AG08396 (cell line): ENCODE measurements at places on chromosomes 11 and 22.

DNA sequence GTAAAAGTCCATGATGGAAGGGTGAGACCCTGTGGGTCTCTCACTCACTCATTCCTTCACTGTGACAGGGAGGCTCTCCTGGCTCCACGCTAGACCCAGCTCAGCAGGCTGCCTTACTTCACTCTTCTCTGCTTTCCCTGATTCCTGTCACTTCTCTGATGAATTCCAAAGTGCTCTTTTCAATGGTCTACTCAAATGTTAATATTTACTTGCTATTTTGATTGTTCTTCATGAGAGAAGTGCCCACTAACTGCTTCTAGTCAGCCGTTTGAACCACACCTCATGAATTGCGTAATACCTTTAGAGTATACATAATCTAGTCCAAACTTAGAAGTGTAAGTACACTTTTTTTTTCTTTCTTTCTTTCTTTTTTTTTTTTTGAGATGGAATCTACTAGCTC lies 1350.2 kb upstream of the RAG2 start:
- DNase-seq, result no peak

GRCh38 chr22:20853236-20853660 lies 5.4 kb downstream of the PI4KA start:
- no peak for DNase-seq

GRCh38 chr11:118980191-118980881 lies 8.8 kb downstream of the FOXR1 start:
- no peak for DNase-seq

GRCh38 chr11:115471367-115471766 lies 32.8 kb downstream of the CADM1 start:
- DNase-seq, result no peak

- no peak for DNase-seq
Measured at GRCh38 chr11:26704249-26704648, 17.6 kb downstream of the SLC5A12 start.

GRCh38 chr11:69558519-69558941 lies 77.1 kb downstream of the LINC01488 start:
- DNase-seq, result no peak

GRCh38 chr11:115324581-115325432 lies 179.4 kb downstream of the CADM1 start:
- DNase-seq, result peak; percentile 41

GRCh38 chr11:115238086-115238485 lies 266.1 kb downstream of the CADM1 start:
- no peak for DNase-seq

- DNase-seq, result no peak
Measured at GRCh38 chr11:23604966-23605365, 744.7 kb upstream of the CCDC179 start.
